EL (cell line): ENCODE measurements at places on chromosomes 6 and 20.

- peak; percentile 13 for DNase-seq
These were observed 9.9 kb upstream of the ZNF311 start for GRCh38 chr6:29014729-29015608.

DNA sequence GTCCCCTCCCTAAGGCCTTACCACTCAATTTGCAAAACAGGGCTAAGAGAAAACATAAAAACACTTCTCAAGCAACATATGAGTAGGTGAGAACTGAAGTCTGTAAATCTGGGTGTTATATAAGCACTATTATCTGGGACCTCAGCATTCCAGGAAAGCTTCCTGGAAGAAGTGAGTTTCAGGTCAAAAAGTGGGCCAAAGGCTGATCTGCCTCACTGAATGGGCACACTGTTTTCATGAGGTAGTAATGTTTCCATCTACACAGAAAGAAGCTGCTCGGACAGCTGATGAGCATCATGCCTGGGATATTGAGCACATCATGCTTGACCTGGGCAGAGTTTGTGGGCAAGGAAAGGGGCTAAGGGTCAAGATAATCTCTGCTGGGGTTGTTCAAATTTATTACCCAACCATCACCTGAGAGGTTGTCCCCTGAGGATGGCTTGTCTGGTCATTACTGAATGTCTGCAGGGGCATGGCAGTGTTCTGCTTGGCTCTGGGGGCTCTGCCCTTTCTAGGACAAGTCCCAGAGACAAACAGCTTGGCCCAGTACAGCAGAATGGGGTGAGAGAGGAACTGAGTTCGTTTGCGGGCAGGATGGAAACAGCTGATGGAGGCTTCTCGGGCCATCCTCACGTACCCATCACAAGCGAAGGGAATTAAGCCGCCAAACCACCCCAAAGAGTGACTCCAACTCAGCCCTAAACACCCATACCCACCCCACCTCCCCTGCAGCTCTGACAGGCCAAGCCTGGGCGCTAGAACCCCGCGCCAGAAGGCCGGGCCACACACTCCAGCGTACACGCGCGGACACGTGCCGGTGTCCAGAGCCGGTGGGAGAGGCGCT is 1.2 kb upstream of the SYNJ2 start:
- no peak for DNase-seq

GRCh38 chr20:2952766-2953165 is 79.5 kb downstream of the PTPRA start:
- no peak for DNase-seq

DNA sequence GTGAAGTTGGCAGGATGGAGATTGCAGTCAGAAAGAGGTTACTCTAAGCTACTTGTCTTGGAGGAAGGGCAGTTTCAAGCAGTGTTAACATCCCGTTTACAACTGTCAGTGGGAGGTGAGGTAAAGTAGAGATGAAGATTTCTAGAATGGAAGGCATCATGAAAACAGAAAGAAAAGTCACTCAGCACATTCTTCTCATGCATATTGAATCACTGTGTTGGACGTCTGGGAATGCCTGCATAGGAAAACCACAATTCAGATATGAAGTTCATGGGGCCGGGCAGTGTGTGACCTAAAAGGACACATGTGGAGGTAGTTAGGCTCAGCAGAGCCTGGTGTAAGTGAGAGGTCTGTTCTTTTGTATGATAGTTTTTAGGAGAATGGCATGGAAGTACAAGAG is 73.5 kb upstream of the LAMP5 start:
- peak; percentile 13 for DNase-seq

- no peak for DNase-seq
These were observed 19.0 kb upstream of the AFDN start for GRCh38 chr6:167807756-167808155.

DNA sequence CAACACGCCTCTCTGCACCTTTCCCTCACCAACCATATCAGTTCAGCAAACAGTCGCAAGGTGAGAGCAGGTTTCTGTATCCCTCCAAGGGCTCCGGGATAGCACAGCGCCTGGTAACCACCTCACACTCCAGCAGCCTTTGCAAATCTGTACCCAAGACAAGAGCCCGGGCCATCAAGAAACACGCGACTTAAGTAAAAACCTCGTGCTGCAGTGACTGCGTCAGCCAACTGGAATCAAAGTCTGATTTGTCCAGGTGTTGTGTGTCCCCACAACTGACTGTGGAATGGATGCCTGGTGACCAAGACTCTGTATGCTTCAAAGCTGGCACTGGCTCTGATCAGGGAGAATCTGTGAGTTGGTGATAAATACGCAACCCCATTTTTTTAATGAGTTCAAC is 74.1 kb downstream of the NINL start:
- DNase-seq: no peak

DNA sequence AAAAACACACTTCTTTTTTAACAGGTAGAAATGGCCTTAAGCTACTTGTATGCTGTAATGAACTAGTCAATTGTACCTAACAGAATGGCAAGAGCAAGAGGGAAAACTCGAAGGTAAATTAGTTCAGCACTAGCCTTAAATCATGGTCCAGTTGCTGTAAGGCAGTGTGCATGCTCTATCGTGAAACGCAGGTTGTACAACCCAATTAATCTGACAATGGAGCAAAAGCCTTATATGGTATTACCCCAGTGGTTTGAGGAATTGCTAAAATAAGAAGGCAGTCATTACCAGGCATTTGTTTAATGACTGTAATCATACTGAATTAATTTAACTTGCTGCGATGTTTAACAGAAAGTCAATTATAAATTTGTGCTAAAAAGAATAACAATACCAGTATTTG is 69.3 kb upstream of the SOX4 start:
- no peak for DNase-seq

DNA sequence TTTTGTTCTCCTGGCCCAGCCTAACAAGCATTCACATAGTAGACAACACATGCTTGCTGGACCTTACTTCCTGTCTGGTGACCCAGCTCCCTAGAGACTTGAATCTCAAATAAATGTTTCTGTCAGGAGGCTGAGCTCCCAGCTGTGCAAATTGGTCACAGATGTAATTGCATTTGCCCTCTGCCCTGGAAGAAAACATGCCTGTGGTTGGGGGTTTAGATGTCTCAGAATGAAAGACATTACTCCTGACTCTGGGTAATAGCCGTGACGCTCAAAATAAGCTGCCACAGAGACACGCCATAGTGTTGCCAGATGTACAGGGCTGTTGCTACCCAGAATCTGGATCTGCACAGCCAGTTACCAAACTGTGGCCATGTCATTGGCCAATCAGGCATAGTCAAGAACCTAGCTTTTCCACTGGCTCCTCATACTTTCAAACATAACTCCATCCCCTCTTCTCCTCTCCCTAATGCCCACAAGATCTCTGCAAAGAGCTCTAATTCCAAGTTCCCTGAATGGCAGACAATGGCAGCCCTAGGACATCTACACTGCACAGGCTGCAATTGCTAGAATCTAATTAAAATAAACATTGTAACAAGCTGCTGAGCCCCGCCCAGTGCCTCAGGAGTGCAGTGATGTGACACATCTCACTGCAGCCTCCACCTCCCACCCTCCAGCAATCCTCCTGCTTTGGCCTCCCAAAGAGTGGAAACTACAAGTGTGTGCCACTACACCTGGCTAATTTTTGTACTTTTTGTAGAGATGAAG is 32.8 kb upstream of the GMPR start:
- DNase-seq: peak; percentile 92

GRCh38 chr20:11529047-11529446 is 388.6 kb upstream of the BTBD3 start:
- no peak for DNase-seq

DNA sequence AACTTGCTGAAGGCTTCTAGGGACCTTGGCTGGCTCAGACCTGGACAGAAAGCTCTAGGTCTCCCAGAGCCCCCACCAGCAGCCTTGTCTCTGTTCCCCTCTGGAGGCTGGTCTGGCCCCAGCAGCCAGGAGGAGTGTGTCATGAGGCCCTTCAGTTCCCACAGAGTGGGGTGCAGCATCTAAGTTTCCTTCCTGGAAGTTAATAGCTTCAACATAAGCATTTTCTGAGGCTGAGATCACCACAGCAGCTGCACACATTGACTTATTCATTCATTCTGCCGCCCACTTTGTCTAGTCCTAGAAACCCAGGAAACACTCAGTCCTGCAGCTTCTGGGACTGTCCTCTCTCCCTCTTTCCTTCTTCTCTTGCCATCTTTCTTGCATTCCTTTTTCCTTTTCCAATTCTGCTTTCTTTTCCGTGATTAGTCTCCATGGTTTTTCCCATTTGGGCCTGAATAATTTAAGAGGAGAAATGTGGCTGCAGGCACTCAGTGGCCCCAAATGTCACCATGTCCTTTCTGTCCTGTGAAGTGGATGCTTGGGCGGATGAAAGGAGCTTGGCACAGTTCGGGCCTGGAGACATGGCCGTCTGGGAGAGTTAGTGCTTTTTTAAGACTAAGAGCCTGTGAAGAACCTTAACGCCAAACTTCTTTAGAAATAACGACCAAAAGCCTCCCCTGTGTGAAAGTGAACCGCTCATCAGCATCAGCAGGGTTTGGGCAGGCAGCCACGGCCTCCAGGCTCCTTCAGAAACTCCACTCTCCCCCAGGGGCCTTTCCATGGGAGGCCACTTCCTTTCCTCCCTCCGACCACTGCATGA is 31.0 kb upstream of the PCMTD2 start:
- peak; percentile 96 for DNase-seq

- DNase-seq: peak; percentile 95
These were observed at the start of gene EDN1 for GRCh38 chr6:12289933-12290820. Gene EDN1 (plus strand): TSS chr6:12290361. CDS start chr6:12290630, 269 bp downstream.

DNA sequence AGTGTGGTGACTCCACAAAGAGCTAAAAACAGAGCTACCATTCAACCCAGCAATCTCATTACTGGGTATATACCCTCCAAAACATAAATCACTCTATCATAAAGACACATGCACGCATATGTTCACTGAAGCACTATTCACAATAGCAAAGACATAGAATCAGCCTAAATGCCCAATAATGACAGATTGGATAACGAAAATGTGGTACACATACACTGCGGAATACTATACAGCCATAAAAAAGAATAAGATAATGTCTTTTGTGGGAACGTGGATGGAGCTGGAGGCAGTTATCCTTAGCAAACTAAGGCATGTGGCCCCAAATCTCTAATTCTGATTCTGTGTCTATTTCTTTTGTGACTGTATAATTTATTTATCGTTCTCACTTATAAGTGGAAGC is 124.5 kb upstream of the PRND start:
- no peak for DNase-seq

- peak; percentile 38 for DNase-seq
These were observed 997 bp upstream of the FBXO30 start for GRCh38 chr6:145815309-145816274.

- DNase-seq: no peak
These were observed 2.6 kb upstream of the IPCEF1 start for GRCh38 chr6:154359161-154359574.

DNA sequence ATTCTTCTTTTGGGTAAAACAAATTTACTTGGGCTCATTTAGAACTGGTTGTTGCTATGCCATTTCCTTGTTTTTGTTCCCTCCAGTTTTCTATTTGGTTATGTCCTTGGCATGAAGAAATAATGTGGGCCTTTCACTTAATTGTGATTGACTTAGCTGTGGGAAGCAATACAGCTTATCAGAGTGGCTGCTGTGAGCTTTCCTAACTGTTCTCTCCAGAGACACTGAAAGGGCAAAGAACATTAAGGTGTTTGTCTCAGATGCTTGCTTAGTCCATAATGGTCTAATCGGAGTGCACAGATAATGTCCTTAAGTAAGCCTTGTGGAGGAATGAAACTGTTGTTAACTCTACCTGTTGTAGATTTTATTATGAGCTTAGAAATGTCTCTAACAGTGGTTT is 56.6 kb downstream of the SH3BGRL2 start:
- no peak for DNase-seq

- DNase-seq: no peak
These were observed 62.6 kb downstream of the DLL1 start for GRCh38 chr6:170227996-170228945.

DNA sequence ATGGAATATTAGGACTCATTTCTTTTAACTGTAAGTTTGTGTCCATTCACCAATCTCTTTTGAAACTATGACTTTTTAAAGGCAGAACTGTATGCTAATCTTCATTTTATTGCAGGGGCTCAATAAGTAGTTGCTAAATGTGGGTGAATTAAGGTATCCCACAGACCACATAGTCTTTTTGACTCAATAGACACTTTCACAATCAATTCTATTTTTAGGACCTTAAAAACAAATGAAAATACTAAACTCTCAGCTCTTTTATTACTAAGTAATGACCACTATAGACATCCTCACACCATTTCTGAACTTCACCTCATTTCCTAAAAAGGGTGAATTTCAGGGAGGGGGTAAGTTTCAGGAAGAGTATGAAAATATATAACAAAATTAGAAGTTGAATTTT is 106.8 kb upstream of the BEND6 start:
- DNase-seq: no peak

DNA sequence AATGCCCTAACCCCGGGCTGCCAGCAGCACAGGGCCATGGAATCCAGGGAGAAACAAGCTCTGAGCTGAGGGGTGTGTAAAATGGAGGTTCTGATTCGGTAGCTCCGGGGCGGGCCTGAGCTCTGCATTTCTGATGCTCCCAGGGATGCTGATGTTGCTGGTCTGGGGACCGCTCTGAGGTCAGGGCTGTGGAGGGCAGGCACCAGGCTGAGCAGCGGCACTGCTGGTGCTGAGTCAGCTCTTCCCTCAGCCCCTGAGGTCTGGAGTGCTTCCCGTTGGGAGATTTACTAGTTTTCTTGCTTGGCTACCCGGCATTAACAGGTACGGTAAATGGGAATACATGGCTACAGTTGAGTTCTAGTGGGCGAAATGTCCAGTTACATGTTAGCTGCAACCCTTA is 18.6 kb upstream of the CST3 start:
- no peak for DNase-seq

DNA sequence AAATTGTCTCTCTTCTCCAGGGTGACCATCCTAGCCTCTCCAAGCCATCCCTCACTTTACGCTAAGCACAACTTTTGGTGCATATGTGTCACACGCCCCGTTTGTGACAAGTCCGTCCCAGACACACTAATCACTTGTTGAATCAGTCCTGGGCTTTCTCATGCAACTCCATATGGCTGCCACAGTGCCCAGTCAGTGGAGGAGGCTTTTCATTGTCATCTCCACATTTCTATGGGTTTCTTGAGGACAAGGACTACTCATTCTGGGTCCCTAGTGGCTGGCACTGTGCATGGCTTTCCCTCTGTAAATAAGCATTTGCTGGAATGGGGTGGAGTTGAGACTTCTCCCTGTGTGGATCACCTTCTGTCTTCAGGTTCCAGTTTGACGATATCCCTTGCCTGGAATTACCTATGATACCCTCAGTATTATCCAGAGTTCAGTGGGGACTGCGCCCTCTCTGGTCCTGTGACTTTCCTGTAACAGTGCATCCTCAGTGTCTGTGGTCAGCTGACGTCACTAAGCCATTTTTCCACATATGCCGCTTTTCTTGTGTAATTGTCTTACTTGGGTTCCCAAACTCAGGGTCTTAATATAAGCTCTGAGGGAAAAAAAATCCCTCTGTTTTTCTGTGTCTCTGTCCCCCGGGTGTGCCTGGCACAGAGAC is 59.8 kb upstream of the MYL9 start:
- no peak for DNase-seq

- peak; percentile 49 for DNase-seq
These were observed 1.4 kb downstream of the TRAM2 start for GRCh38 chr6:52575502-52575892.

DNA sequence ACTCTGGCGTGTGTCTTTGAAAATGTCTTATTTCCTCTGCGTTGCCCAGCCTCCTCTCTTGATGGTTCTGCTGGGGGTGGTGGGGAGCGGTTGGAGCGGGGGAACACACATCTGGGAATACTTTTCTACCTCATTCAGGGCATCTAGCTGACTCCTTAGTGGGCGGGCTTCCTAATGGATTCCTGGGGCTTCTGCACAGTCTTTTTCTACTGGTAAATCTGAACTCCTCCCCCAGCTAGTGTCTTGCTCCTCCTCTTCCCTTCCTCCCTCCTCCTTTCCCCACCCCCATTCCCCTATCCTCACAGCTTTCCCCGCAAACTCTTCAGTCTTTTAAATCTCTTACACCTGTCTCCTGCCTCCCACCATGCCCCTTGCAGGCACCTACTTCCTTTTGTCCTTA is 74.4 kb downstream of the PRL start:
- DNase-seq: no peak
